ENCODE measurements at places on chromosomes 11 and 22.

- DNase-seq, result no peak
Measured at GRCh38 chr11:61763930-61764605, 11.6 kb downstream of the MYRF start.

DNA sequence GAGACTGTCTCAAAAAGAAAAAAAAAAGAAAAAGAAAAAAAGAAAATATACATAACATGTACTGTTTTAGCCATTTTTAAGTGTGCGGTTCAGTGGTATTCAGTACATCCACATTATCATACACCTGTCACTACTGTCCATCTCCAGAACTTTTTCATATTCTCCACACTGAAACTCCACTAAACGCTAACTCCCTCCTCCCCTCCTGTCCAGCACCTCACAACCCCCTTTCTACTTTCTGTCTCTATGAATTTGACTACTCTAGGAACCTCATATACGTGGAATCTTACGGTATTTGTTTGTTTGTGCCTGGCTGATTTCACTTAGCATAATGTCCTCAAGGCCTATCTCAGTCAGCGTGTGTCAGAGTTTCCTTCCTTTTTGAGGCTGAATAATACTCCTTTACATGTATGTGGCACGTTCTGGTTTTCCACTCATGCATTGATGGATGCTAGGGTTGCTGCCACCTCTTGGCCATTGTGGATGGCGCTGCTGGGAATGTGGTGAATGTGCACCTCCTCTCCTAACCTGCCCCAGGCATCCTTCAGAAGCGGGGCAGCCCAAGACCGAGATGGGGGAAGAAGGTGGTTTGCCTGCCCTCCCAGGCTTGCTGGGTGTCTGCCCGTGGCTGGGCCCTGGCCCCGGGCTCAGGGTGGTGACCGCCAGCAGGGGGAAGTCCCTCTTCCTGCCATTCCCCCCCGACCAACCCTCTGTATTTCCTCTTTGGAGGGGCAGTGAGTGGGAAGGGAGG, 60.5 kb downstream of the BCR start:
- peak; percentile 6 for DNase-seq

DNA sequence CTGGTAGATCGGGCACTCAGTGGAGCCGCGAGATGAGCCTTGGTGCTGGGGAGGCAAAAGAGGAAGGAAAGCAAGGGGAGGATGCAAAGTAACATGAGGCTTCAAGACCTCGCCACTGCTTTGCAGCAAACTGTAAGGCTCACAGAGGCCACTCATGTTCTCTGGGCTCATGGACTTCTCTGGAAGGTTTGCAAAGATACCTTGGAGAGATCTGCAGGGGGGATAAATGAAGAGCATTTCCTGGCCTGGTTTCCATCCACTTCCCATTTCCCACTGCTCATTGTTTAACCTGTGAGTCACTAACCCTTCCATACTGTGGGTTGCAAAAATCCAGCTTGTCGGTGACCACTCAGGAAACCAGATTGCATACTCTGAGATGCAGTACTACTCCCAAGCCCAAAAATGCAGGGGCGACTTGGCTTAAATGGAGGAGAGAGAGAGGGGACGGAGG, 38.5 kb downstream of the OSBP2 start:
- DNase-seq, result no peak

GRCh38 chr11:128503245-128503991, 83.9 kb downstream of the ETS1 start:
- no peak for DNase-seq

DNA sequence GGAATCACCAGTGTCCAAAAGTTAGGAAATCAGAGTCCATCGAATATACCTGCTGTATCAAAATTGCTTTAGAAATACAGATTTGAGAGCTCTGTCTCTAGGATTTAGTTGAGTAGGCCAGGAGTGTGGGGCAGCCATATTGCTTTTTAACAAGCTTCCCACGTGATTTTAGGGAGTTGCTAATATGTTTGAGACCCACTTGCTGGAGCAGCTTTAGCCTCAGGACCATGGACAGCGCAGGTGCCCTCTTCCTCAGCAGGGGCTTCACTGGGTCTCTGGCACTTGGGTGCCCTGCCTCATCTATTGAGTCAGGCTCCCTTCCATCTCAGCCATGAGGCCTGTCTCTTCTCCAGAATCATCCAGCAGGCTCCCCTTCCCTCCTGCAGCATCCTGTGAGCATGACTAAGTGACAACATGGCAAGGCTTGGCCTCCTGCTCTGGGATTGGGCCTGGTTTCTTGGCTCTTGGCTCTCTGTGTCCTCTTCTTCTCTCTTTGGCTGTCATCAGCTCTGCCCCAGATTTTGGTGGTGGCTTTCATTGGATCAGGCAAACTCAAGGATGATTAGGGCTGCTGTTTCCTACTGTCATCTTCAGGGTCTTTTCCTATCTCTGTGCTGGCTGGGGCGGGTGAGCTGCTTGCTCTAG, 70.0 kb downstream of the SGSM1 start:
- peak; percentile 31 for DNase-seq

- peak; percentile 41 for DNase-seq
Measured at GRCh38 chr22:35409783-35410662, 10.1 kb downstream of the MCM5 start.

- DNase-seq, result no peak
Measured at GRCh38 chr11:30310623-30311022, 12.3 kb upstream of the ARL14EP start.
